ENCODE measurements at places on chromosomes 2 and 18. TPM values are rescaled to one million over a fixed set of nuclear protein-coding genes. Genes with fewer than 3 reads are reported as not detected.

DNA sequence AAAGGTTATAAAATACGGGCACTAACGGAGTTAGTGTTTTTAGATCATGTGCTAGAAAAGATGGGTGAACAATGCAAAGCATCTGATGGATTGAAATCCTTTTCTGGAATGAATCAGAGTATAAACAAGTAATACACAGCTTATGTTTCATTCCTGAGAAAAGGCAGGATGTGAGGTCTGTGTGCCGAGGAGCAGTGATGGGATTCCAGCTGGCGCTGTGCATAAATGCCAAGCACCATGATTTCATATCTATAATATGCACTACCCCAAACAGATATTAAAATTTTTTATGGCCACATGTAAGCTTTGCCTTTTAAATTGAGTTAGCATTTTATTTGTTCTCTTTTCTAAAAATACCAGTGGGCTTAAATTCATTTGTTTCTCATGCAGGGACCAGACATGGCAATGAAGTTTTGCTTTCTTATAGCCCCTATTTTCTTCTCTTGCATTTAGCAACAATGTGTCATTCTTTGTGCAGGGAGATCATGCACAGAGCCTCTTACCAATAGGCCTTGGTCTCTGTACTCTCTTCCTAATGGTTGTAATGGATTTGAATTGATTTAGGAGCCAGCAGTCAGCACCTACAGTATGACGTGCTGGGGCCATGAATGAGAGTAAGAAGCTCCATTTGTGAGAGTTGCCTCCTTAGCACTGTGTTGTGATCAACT is 323.9 kb downstream of the SLC8A1 start:
- DNase-seq = no peak

- no peak for DNase-seq
Observed at GRCh38 chr2:196262606-196263005, 91.2 kb upstream of the STK17B start.

GRCh38 chr18:74234326-74235171 is 57.2 kb downstream of the CYB5A start:
- DNase-seq = peak; percentile 49

GRCh38 chr2:84280873-84281272 is 178.2 kb downstream of the SUCLG1 start:
- no peak for DNase-seq

DNA sequence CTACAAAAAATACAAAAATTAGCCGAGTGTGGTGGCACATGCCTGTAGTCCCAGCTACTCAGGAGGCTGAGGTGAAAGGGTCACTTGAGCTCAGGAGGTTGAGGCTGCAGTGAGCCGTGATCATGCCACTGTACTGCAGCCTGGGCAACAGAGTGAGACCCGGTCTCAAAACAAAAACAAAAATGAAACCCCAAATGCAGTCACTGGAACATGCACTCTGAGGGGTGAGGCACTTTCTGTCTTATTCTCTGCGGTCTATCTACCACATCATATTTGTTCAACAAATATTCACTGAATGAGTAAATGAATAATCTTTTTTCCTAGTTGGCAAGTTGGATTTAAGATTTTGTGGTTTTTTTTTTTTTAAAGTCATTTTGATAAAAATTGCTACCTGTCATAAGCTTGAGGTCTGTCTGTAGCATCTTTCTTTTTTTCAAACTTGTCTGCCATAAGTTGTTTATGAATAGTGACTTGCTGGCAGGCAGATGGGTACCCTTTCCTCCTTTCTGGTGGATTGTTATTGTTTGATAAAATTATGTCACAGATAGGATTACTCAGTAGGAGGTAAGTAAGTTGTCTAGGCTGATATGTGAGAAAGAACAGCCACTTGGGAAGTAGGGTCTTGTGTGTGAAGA is 11.8 kb downstream of the CHRNA1 start:
- no peak for DNase-seq

GRCh38 chr2:39583213-39583612 is 82.5 kb upstream of the TMEM178A start:
- DNase-seq = no peak

DNA sequence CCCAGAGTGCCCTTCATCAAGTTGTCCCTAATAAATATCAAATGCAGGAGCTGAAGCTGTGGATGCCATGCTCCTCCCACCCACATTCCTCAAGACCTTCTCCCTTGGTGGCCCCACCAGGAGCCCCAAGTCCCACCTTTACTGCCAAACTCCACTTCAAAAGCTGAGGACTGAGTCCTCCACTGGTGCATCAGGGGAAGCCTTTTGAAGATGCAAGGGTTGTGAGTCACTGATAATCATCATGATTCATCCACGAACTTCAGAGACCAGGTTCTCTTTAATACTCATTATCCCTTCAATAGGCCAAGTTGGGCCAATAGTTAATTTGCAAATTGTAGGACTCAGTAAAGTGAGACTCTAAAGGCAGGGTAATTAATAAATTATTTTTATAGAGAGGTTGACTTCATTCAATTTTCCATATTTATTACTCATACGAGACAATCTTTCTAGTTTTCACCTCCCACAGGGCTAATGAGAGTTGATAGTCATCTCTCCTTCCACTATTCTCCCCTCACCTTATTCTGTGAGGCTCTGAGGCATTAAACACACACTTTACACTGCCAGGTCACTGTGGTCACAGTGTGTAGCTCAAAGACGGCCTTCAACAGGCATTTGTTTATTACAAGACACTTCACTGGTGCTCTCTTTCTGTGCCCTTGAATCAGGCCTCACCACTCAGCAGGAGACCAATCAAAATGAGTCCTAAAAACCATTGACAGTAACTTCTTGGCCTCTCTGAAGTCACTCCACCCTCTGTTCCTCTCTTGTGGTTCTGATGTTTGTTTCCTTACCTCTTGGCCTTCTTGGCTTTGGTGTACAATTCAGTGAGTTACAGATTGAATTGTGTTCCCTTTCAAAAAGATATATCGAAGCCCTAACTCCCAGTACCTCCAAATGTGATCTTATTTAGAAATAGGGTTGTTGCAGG is 99.9 kb downstream of the TRIB2 start:
- no peak for DNase-seq

DNA sequence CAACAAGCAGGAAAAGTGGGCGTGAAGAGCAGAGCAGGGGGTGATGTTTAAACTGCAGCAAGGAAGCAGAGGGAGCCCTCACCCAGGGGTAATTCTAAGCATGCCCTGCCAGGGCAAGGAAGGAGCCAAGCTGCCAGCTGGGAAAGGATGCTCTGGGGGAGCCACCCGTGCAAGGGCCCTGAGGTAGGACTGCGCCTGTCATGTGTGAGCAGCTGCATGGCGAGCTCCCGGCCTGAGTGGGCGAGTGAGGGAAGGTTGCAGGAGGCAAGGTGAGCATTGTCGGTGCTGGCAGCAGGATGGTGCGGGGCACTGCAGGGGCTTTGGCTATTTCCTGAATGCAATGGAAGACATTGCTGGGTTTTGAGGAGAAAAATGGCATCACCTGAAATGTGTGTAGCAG is 107.2 kb downstream of the COPS8 start:
- no peak for DNase-seq

- DNase-seq = no peak
Observed at GRCh38 chr2:43748333-43748732, 25.5 kb upstream of the DYNC2LI1 start.

GRCh38 chr2:178075006-178075326 is 2.4 kb upstream of the PDE11A start:
- DNase-seq = no peak

DNA sequence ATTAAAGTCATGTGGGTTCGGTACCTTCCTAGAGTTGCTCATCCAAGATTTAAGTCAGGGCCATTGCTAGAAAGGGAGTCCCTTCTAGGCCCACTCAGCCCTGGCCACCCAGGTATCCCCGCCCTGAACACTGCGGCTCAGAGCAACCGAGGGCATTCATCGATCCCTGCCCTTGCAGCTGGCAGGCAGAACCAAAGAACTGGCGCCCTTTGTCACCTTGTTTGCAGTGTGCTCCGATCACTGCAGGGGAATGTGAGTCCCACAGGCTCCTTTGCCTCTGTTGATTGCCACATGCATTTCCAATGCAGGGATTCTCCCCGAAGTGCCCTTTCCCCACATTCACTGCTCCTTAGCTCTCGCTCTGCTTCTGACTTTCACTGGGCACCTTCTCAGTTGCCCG is 108.5 kb downstream of the CMPK2 start:
- DNase-seq = no peak

- no peak for DNase-seq
Observed at GRCh38 chr2:71827973-71828372, 319.7 kb downstream of the CYP26B1 start.

DNA sequence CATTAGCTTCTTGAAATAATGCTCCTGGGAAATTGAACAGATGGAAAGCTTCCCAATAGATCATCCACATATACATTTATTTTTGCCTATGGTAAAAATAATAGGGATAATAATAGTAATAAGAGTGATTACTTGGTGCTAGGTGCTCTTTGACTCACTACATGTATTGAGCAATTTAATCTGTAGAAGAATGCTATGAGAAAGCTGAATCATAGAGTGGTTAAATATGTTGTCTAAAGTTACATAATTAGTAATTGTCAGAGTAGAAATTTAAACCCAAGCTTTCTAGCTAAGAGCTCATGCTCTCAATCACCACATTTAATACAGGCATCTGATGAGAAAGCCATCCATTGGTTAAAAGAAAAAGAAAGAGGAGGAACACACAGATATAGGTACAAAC is 590.5 kb upstream of the SLC8A1 start:
- no peak for DNase-seq

DNA sequence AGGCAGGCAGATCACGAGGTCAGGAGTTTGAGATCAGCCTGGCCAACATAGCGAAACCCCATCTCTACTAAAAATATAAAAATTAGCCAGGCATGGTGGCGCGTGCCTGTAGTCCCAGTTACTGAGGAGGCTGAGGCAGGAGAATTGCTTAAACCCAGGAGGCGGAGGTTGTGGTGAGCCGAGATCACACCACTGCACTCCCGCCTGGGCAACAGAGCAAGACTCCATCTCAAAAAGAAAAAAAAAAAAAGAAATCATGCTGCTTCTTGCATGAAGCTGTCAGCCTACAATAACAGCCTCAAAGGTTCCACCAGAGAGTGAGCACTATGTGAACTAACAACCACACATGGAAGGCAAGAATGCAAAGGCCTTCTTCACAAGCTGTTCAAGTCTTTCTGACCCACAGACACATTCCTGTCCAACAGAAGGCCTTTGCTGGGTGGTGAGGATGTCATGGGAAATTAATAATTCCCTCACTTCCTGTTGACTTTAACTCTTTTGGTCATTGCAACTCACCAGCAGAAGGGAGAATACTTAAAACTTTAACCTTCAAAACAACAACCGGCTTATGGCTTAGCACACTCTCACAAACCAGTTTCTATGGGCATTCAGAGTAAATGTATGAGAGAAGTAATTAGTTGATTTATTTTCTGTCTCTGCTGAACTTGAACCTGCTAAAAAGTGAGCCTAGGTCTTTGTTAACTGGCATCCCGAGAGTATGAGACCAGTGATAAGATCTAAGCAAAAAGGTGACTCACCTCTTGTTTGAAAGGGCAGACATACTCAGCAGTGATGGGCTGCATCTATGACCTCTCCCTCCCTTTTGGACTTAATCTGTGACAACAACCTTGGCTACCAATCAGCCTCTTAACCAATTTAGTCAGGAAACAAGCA is 11.8 kb downstream of the PLEKHM3 start:
- peak; percentile 15 for DNase-seq

DNA sequence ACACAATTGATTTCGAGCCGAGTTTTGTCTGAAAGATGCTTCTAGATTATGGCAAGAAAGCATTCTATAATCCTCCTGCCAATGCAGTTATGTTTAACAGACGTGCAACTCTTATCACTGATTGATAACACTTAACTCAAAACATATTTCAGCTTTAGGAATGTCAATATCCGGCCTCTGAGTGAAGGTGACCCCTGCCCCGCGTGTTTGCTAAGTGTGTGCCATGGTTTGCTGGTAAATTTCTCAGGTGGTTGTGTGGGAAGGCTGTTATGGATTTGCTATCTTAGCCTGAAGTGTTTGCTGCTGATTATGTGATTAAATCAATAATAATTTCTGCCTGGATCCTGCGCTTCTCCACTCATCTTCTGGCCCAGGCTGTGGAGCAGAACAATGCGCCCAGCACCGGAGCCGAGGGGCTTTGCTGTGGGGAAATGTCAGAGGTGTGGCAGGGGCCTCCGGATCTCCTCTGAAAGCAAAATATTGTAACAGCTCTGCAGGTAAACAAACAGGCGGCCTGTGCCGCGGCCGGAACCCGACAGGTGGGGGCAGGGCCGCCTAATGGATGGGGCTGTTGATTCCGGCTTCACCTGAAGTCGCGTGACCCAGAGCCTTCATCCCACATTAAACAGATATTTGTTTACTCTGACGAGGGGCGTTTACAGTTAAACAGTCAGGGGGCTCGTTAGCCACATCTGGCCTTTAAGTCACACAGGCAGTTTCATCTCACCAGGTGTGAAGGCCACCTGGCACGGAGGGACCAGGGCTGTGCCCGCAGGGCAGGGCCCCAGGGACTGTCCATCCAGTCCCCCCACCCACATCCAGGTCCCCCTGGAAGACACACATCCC is 210.7 kb upstream of the SALL3 start:
- no peak for DNase-seq

- DNase-seq = peak; percentile 48
Observed at GRCh38 chr2:61658841-61659780, 121.0 kb upstream of the XPO1 start.

DNA sequence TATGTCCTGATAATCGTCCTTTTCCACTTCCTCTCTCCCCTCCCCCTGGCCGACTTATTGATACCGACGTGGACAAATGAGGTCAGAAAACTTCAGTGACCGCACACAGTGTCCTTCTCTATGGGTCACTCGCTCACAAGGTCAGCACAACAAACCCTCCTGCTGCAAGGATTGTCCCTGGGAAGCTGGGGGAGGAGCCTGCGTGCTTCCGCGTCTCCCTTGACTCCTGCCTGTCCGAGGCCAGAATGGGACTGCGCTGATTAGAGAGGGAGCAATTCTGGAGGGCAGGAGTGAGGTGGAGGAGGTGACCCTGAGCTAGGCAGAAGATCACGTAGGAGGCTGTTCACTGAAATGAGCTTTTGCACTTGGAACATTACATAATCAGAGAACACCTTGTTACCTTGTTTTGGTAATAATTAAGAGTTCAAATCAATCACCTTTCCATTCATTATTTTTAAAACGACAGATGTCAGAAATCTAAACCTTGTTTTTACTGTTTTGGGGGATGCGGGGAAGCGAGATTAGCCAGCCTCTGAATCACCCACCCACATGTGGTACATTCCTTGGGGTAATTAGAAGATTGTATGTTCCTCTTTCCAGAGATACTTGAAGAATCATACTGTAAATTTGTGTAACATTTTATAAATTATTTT is 70.6 kb downstream of the CTAGE1 start:
- DNase-seq = no peak

GRCh38 chr2:86592547-86593230 is 29.4 kb upstream of the CHMP3 start:
- no peak for DNase-seq

- DNase-seq = no peak
Observed at GRCh38 chr2:149167001-149167780, 128.7 kb downstream of the LYPD6B start.

FAM228A gene
- not detected for total RNA-seq

MC4R gene
- total RNA-seq = not detected

AKAIN1 gene
- not detected for total RNA-seq

MREG gene
- 3.4 TPM for total RNA-seq

SGPP2 gene
- not detected for total RNA-seq

EML6 gene
- total RNA-seq = 0.09 TPM

DYTN gene
- total RNA-seq = not detected

All from NCI-H460 (cell line).